A549 (cell line): ENCODE measurements at places on chromosomes 7 and 10. TPM values are rescaled to one million over a fixed set of nuclear protein-coding genes. Genes with fewer than 3 reads are reported as not detected.

The VIPR2 gene
- polyA plus RNA-seq: not detected in 3 replicates

GRCh38 chr10:131053192-131053591 is 258.3 kb downstream of the TCERG1L start:
- no peak for DNase-seq

DNA sequence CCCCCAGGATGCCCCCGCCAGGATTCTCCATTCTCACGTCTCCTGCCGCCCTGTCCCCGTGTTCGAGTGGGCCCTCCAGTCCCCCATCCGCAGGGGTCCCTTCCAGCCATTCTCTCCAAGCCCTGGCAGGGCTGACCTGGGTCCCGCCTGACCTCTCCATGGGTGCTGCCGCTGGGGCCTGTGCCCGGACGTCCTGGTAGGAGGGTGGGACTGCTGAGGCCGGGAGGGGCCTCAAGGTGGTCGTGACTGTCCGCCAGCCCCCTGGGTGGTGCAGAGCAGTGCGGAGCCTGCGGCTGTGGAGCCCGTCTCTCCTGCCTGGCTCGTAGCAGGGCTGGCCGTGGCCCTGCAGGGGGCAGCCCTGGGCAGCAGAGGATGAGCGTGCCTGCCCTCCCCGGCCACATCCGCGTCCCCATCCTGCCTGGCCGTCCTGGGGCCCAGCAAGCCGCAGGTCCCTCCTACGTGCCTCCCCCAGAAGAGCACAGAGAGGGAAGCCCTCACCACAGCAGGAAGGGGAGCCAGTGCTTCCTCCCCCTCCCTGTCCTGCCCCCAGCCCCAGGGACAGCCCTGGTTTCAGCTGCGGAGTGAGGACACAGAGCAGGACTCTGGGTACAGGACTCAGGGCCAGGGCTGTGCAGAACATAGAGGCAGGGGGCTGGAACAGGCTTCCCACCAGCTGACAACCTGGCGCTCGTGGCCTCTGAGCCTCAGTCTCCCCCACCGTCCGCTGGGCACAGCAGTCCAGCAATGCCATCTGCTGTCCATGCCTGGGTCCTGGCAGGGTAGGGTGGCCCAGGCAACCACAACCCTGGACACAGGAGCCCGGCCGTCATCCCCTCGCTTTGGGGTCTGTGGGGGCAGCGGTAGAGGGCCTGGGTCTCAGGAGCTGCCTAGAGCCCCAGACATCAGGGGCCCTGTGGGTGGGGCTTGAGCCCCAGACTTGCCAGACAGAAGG is 1.5 kb upstream of the GRIFIN start:
- peak; percentile 53 for DNase-seq

DNA sequence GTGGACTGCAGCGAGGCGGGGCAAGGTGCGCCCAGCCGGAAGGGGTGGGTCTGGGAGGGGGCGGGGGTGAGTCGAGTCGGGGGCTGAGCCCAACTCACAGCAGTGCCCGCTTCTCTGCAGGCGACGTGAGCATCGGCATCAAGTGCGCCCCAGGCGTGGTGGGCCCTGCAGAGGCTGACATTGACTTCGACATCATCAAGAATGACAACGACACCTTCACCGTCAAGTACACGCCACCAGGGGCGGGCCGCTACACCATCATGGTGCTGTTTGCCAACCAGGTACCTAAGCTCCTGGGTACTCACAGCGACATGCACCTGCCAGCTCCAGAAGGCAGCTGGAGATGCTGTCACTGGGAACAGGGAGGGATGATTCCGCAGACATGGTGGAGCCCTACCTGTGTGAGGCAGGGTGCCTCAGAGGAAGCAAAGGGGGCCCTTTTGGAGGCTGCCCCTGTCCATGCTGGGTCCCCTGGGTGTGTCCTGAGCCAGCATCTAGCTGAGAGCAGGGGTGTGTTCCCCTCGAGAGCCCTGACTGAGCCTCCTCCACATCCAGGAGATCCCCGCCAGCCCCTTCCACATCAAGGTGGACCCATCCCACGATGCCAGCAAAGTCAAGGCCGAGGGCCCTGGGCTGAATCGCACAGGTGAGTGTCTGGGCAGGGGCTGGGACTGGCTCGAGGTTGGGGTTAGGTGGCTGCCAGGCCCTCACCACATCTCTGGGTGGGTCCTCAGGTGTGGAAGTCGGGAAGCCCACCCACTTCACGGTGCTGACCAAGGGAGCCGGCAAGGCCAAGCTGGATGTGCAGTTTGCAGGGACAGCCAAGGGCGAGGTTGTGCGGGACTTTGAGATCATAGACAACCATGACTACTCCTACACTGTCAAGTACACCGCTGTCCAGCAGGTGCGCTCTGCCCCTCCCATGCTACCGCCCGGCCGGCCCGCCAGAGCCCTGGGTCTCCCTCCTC is 12.8 kb downstream of the FLNC start:
- no peak for DNase-seq

- no peak for DNase-seq
Measured at GRCh38 chr7:142874409-142874808, 11.1 kb downstream of the TRPV6 start.

DNA sequence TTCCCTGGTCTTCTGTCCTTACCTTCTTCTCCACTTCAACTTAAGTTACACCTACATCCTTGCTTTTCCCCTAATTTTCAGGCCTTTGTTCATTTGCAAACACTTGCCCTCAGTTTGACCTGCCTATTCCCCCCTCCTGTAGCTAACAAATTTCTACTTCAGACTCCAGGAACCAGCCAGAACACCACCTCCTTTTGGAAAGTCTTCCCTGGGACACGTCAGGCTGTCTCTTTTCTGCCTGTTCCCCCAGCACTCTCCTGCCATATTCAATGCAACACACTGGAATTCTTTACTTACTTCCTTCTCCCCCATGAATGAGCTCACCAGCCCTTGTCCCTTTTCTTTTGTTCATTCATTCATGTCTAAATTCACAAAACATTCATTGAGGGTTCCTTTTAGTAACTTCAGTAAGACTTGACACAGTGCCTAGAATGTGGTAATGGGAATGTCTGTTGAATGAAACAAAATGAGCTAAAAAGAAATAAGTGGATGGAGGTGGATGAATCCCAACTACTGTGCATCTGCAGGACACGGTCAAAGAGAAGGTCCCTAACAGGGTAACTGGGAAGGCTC is 478.0 kb downstream of the KCNMA1 start:
- no peak for DNase-seq

The PIK3AP1 gene
- polyA plus RNA-seq: 1.1 to 1.9 TPM (median 1.6 TPM) in 3 replicates

GRCh38 chr7:150972023-150972468 is 6.1 kb downstream of the KCNH2 start:
- no peak for DNase-seq

The CUX1 gene
- 32.5 to 35.3 TPM (median 33.4 TPM) in 3 replicates for polyA plus RNA-seq

- DNase-seq: no peak
Measured at GRCh38 chr10:33653584-33654367, 319.3 kb upstream of the NRP1 start.

GRCh38 chr10:131678171-131678570 is 222.6 kb upstream of the PPP2R2D start:
- no peak for DNase-seq

DNA sequence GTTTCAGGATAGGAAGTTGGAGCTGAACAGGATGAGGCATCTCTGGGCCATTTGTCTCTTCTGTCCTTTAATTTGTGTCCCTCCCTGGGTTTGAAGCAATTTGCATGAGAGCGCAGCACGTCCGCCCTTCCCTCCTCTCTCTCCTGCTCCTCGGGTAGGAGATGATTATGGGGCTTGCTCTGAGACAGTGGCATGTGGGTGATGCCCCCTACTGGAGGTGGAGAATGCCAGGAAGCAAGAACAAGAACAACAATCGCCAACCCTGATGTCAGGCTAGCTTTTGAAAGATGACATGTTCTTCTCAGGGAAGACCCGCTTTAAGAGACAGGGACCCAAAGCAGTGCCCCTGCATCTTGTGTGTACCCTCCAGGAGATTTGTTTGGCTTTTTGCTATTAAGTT is 63.9 kb upstream of the LOXL4 start:
- DNase-seq: peak; percentile 38

DNA sequence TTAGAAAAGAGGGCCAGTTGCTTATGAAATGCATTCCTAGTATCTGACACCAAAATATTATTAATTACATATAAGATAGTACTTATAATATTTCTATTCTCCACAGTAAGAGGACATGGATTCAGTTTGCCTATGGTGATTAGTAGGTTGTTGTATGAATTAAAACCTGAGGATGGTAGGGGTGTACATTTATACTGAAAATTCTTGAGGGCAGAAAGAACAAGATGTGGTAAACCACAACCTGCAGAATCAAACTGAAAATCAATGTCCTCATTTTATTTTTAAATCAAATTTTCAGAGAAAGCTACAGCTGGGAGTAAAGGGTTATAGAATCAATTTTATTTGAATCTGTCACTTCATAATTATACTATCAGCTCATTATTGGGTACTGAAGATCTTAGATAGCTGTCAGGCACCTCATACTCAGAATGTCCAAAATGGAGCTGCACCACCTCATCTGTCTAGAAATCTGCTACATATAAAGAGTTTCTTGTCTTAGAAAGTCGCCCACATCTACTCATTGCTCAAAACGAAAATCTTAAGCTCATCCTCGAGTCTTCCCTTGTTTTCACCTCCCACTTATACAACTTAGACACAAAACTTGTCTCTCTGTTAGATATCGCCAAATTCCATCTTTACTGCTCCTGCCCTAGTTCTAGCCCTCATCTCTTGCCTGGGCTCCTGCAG is 65.4 kb downstream of the MYO3A start:
- DNase-seq: no peak

- no peak for DNase-seq
Measured at GRCh38 chr10:11373717-11374171, 237.7 kb downstream of the USP6NL start.

DNA sequence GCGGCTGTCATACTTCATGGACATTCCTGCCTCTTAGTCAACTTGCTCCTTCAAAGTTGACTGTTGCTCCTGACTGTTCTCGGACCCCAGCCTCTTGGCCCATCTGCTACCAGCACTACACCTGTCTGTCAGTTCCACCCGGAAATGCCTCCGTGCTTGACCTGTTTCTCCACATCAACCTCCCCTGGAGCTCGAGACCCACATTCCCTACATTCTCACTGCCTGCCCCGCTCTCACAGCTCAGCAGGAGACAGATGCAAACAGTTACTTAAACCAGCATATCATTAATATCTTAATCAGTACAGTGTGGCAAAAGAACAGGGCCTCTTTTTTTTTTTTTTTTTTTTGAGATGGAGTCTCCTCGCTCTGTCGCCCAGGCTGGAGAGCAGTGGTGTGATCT is 174.3 kb downstream of the NRP1 start:
- DNase-seq: no peak

The ECHDC3 gene
- 6.1 to 6.9 TPM (median 6.3 TPM) in 3 replicates for polyA plus RNA-seq

DNA sequence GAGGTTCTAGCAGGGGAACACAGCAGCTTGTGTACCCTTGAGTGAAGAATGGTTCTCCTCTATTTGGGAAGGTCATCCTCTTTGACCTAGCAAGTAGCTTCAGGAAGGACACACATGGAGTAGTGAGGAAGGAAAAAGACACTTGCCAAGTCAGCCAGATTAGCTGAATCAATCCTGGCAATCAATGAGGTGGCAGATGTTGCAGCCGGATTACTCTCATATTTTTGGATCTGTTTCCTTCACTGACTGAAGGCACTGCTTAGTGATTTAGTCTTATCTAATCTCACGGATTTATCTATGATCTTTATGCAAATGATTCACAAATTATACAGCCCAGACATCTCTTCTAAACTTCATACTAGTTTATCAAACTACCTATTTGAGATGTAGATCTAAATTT is 218.8 kb downstream of the GPR158 start:
- DNase-seq: no peak

The SLC18A2 gene
- polyA plus RNA-seq: 0.03 to 0.05 TPM (median 0.03 TPM) in 3 replicates

DNA sequence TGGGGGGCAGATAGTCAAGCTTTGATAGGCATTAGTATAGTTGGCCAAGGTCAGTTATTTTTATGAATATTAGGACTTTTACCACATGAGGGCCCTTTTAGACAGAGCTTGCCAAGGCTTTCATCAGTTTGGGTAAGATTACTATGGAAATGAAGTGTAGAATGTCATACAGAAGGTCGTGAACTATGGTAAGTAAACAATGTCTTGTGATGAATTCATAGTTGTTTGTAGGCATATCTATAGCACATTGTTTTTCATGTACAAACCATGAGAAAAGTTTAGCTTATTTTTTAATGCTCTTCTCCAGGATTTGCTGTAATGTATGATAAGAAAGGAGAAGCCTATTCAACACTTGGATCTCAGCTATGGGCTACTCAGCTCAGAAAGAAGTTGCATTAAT is 4.3 kb downstream of the OR2A2 start:
- DNase-seq: no peak

The EMX2 gene
- polyA plus RNA-seq: not detected in 3 replicates

GRCh38 chr10:96497391-96497790 is 16.3 kb downstream of the TLL2 start:
- no peak for DNase-seq

DNA sequence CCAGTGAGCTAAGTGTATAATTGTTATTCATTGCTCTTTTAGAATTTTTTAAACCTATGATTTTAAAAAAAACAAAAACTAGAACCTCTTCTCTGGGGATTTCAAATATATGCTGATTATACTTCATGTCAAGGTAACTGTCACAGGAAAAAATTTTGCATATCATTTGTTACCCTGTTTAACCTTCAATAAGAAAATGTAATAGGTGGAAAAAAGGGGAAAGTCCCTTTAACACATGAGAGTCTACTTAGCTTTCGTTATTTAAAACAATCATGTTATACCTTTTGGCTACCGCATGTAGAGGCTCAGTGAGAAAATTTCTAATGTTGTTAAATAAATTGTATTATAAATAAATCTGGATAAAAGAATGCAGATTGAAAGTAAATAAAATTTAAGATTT is 190.1 kb upstream of the AKR1E2 start:
- DNase-seq: no peak

GRCh38 chr7:3270362-3270761 is 30.7 kb upstream of the SDK1 start:
- no peak for DNase-seq

The COL1A2 gene
- not detected in 3 replicates for polyA plus RNA-seq

GRCh38 chr10:95280637-95281036 is 10.2 kb downstream of the PDLIM1 start:
- DNase-seq: no peak

The C10orf67 gene
- 0.05 to 0.12 TPM (median 0.06 TPM) in 3 replicates for polyA plus RNA-seq

GRCh38 chr7:151514461-151515275 is 5.0 kb downstream of the RHEB start:
- no peak for DNase-seq

The TMUB1 gene
- 31.5 to 37.7 TPM (median 37.3 TPM) in 3 replicates for polyA plus RNA-seq

DNA sequence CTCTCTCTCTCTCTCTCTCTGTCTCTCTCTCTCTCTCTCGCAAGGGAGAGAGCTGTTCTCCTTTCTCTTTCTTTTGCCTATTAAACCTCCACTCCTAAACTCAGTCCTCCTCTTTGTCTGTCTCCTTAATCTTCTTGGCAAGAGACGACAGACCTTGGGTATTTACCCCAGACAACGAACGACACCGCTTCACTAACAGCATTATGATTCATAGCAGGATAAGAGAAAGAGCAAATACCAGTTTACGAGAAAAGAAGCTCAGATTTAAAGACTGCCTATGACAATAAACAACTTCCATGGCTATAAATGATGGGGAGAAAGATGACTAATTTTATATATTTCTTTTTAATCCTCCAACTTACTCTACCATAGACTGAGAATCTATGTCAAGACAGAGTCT is 1396.5 kb upstream of the CELF2 start:
- DNase-seq: no peak

GRCh38 chr7:71308096-71308495 is 176.2 kb downstream of the GALNT17 start:
- no peak for DNase-seq

The SLC26A5 gene
- polyA plus RNA-seq: not detected in 3 replicates

The RPEL1 gene
- 0.13 to 0.20 TPM (median 0.16 TPM) in 3 replicates for polyA plus RNA-seq
